Activated B cell treated with CpG ODN at 0.5 μM for 24 hours (primary cell): ENCODE measurements at places on chromosomes 13 and 19.

GRCh38 chr13:30074431-30074830 is 224.0 kb upstream of the UBL3 start:
- H3K4me3 ChIP-seq = no peak overlapping the region
- H3K4me1 ChIP-seq = no peaks in the 10 kb centered on the region
- H3K36me3 ChIP-seq = no peaks in the 10 kb centered on the region
- no peaks in the 10 kb centered on the region for H3K27me3 ChIP-seq

DNA sequence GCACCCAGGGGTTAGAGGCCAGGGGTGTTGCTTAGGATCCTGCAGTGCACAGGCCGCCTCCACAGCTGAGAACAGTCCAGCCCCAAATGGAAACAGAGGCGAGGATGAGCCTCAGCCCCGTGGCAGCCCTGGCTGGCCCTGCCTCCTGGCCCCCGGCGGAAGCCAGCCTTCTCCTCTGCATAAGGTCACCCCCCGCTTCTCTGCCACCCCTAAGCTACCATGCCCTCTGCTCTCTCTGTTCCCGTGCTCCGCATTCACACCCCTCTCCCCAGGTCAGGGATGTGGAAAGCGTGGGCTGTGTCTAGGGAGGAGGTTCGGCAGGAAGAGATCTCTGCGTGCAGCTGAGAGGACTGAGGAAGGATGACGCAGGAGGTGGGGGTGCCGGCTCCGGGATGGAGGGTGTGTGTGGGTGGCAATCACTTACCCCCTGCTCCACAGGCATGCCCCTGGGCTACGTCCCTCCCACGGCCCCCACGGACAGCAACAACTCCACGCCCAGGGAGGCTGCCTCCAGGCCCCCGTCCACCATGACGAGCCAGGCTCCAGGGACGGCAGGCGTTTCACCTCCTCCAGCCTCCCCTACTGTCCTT is 6.0 kb downstream of the SSC5D start:
- DNase-seq = no peak
- peaks cover 9% of the 10 kb centered on the region for H3K27me3 ChIP-seq
- no peak overlapping the region for H3K4me3 ChIP-seq
- H3K36me3 ChIP-seq = no peaks in the 10 kb centered on the region
- no peak overlapping the region for H3K27ac ChIP-seq

DNA sequence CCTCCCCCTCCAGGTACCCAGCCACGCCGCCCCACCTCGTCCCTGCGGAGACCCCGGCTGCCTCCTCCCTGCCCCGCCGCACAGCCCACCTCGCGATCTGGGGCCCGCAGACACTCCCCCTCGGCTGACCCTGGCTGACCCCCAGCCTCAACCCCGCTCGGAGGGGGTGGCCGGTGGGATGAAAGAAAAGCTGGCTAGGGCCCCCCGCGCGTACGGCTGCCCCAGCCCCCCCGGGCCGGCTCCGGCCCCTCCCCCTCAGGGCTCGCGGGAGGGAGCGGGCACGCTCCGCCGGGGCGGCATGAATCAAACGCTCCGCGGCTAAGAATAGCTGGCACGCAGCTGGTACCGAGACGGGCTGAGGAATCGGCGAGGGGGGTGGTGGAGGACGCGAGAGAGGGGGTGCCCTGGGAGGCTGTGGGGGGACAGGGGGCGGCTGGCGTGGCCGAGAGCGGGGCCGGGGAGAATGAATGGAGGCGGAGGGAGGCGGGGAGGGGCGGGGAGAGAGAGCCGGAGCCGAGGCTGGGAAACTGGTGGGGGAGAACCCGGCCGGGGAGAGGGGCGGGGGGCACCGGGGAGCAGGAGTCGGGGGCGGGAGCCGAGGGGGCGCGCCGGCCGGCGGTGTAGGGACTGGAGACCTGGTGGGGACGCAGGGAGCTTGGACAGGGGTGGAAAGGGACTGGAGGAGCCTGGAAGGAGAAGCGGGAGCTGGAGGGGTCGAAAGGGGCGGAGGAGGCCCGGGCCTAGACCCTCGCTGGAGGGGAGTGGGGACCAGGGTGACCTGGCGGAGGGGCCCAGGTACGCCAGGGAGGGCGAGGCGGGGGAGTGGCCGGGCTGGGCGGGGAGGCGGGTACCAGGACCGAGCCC is 1.1 kb downstream of the SHANK1 start:
- no peaks in the 10 kb centered on the region for H3K36me3 ChIP-seq
- peaks cover 61% of the 10 kb centered on the region for H3K27me3 ChIP-seq
- H3K4me3 ChIP-seq = no peak overlapping the region

GRCh38 chr19:13521066-13521465 is 14.8 kb upstream of the CACNA1A start:
- no peaks in the 10 kb centered on the region for H3K4me1 ChIP-seq
- DNase-seq = no peak
- H3K27me3 ChIP-seq = peaks cover 17% of the 10 kb centered on the region
- H3K27ac ChIP-seq = no peak overlapping the region

- peaks cover 41% of the 10 kb centered on the region for H3K27me3 ChIP-seq
- no peak overlapping the region for H3K27ac ChIP-seq
- DNase-seq = peak; percentile 30
Observed at GRCh38 chr13:36431204-36432105, 840 bp upstream of the CCNA1 start.

GRCh38 chr13:112012705-112013085 is 54.3 kb upstream of the SOX1 start:
- no peak for DNase-seq
- no peaks in the 10 kb centered on the region for H3K27me3 ChIP-seq
- no peak overlapping the region for H3K4me3 ChIP-seq
- no peaks in the 10 kb centered on the region for H3K36me3 ChIP-seq

DNA sequence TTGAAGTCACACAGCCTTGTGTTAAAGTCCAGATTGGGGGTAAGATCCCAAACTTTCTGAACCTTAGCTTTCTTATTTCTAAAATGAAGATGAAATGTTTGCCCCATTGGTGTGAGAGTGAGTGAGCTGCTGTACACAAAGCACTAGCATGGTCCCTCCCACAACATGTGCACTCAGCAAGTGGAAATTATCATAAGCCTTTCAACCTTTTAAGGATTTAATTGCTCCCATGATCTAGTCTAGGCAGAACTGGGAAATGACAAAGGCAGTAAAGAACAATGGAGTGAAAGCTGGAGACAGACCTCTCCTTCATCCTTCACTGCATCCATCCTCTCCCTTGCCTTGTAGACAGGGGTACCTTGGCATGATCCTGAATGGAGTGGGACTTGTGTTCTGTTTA is 76.0 kb upstream of the GPR12 start:
- no peak for DNase-seq
- H3K36me3 ChIP-seq = no peaks in the 10 kb centered on the region
- H3K4me1 ChIP-seq = no peaks in the 10 kb centered on the region
- peaks cover 40% of the 10 kb centered on the region for H3K27me3 ChIP-seq
- H3K27ac ChIP-seq = no peak overlapping the region
- H3K4me3 ChIP-seq = no peak overlapping the region

- peaks cover 49% of the 10 kb centered on the region for H3K4me1 ChIP-seq
- peaks cover 24% of the 10 kb centered on the region for H3K36me3 ChIP-seq
- H3K4me3 ChIP-seq = no peak overlapping the region
- no peak for DNase-seq
Observed at GRCh38 chr19:4981681-4981958, 12.7 kb downstream of the KDM4B start.

- H3K27ac ChIP-seq = no peak overlapping the region
- no peaks in the 10 kb centered on the region for H3K27me3 ChIP-seq
- H3K4me1 ChIP-seq = no peaks in the 10 kb centered on the region
- no peak overlapping the region for H3K4me3 ChIP-seq
- peaks cover 8% of the 10 kb centered on the region for H3K36me3 ChIP-seq
Observed at GRCh38 chr13:99033814-99034213, 56.0 kb upstream of the DOCK9 start.

GRCh38 chr13:30113551-30113950 is 193.8 kb downstream of the KATNAL1 start:
- H3K4me3 ChIP-seq = peak overlapping the region; percentile 73
- H3K27ac ChIP-seq = no peak overlapping the region
- no peaks in the 10 kb centered on the region for H3K36me3 ChIP-seq
- no peak for DNase-seq
- H3K4me1 ChIP-seq = peaks cover 21% of the 10 kb centered on the region
- H3K27me3 ChIP-seq = peaks cover 12% of the 10 kb centered on the region

DNA sequence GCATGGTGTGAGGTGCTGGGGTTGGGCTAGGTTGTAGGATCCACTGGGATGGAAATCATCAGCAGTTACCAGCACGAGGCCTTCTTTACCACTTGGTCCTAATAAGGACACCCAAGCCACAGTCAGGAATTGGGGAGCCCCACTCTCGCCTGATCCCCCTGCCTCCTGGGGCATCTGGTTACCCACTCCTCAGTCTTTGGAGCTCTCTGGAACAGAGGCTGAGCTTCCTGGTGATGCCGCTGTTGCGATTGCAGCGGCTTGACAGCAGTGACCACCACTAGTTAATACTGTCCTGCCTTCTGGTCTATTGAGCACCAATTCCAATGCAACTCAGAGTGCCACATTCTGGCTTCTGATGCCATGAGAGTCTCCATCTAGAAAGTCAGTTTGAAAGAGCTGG is 13.5 kb downstream of the TMEM272 start:
- H3K4me1 ChIP-seq = peaks cover 40% of the 10 kb centered on the region
- H3K4me3 ChIP-seq = no peak overlapping the region
- H3K27ac ChIP-seq = no peak overlapping the region

DNA sequence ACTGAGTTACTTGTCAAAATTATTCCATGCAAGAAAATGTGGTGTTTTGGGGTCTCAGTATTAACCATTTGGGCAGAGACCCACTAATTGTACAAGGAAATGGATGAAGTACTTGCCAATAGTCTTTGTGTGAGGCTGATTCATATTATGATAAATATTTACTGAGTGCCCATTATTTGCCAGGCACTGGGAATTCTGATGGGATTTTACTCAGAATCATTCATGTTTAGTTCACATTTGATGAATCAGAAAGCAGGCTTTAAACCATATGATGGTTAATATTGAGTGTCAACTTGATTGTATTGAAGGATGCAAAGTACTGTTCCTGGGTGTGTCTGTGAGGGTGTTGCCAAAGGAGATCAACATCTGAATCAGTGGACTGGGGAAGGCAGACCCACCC is 66.2 kb upstream of the SOX21 start:
- H3K27me3 ChIP-seq = no peaks in the 10 kb centered on the region
- no peaks in the 10 kb centered on the region for H3K36me3 ChIP-seq
- no peak overlapping the region for H3K27ac ChIP-seq
- H3K4me1 ChIP-seq = no peaks in the 10 kb centered on the region
- no peak overlapping the region for H3K4me3 ChIP-seq

DNA sequence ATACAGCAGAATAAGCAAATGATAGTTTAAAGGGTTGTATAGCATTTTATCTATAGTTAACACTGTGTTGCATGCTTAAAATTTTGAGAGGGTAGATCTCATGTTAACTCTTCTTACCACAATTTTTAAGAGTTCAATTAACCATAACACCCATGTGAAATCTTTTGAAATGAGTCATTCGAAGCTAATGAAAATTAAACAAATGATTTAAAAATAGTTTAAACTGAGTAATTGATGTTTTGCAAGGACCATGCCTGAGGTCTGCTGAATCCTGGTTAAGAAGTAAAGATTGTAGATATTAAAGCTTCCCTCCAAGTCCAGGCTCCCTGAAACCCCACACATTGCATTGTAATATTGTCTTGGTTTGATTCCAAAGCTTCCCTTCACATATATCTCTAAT is 176.7 kb upstream of the RNF113B start:
- H3K36me3 ChIP-seq = no peaks in the 10 kb centered on the region
- no peaks in the 10 kb centered on the region for H3K4me1 ChIP-seq
- no peak overlapping the region for H3K4me3 ChIP-seq
- H3K27ac ChIP-seq = no peak overlapping the region
- no peaks in the 10 kb centered on the region for H3K27me3 ChIP-seq

DNA sequence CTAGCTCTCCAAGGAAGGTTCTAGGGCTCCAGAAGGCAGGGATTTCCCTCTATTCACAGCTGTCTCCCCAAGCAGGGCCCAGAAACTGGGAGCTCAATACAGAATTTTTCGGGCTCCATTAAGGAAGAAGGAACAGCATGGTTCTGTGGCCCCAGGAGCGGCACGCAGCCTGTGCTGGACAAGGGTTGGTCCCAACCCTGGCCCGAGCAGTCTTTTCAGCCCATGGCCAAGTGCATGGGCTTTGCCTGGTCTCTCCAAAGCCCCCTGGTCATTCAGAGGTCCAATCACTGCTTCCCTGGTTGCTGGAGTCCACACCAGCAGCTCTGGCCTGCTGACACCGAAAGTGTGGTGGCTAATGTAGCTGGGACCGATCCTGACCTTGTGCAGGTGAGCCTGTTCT is 6.6 kb upstream of the PRKD2 start:
- no peaks in the 10 kb centered on the region for H3K27me3 ChIP-seq
- peaks cover 59% of the 10 kb centered on the region for H3K4me1 ChIP-seq
- no peak for DNase-seq

DNA sequence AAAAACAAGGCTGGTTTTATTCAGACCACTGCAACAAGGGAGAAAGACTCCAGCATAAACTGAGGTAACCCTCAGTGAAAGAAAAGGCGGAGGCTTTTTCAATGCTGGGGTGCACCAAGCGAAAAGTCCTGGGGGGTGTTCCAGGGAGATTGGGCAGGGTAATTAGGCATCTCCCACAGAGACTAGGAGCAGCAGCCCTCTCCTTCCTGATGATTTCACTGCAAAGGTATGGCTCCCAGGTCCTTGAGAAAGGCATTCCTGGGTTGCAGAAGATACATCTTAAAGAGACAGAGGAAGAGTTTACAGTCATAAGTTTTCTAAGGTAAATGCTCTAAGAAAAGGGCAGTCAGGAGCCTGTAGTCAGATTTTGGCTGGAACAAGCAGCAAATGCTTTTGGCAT is 412.0 kb downstream of the FOXO1 start:
- no peaks in the 10 kb centered on the region for H3K36me3 ChIP-seq
- H3K27me3 ChIP-seq = no peaks in the 10 kb centered on the region
- peaks cover 12% of the 10 kb centered on the region for H3K4me1 ChIP-seq
- DNase-seq = no peak
- no peak overlapping the region for H3K27ac ChIP-seq
- H3K4me3 ChIP-seq = no peak overlapping the region

DNA sequence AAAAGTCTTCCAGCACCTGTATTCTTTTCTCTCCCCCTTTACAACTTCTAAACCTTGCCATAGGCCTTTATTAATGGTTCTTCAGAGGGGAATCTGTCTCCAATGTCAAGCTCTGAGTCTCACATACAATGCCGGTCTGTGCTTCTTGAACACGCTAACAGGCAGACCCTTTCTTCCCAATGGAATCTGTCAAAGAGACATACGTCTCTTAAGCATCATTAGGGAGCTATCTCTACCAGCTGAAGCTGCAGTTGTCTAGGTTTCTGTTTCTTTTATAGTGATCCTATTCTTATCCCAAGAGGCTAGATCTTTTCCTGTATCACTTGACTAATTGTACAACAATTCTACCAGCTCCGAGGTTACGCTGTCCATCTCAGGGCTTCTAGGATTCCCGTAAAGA is 560.8 kb upstream of the NBEA start:
- no peak for DNase-seq
- no peak overlapping the region for H3K4me3 ChIP-seq
- H3K36me3 ChIP-seq = no peaks in the 10 kb centered on the region
- H3K27ac ChIP-seq = no peak overlapping the region
- no peaks in the 10 kb centered on the region for H3K4me1 ChIP-seq

- peaks cover 47% of the 10 kb centered on the region for H3K36me3 ChIP-seq
- no peak overlapping the region for H3K4me3 ChIP-seq
- H3K27me3 ChIP-seq = no peaks in the 10 kb centered on the region
- no peak overlapping the region for H3K27ac ChIP-seq
- H3K4me1 ChIP-seq = no peaks in the 10 kb centered on the region
- no peak for DNase-seq
Observed at GRCh38 chr13:113534236-113534860, 43.8 kb upstream of the DCUN1D2 start.
